ENCODE measurements at places on chromosomes 1 and 21. TPM values are rescaled to one million over a fixed set of nuclear protein-coding genes. Genes with fewer than 3 reads are reported as not detected.

DNA sequence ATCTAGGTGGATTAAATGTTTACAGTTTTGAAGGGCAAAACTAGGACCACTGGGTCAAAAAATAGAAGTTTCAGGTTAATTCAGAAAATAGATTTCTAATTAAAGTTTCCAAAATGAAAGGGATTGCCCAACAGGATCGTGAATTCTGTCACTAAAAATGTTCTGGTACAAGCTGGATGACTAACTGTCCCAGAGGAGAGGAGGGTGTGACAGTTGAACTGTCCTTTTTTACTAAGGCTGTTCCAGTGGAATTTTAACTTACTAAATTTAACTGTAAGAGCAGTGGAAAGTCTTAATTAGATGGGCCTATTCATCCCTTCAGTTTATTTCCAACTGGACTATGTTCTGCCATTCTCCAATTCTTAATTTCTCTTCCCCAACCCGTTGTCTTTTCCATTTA is 7.2 kb downstream of the SNX7 start:
- H3K27me3 ChIP-seq = no peaks in the 10 kb centered on the region
- no peak overlapping the region for H3K27ac ChIP-seq
- no peaks in the 10 kb centered on the region for H3K4me1 ChIP-seq
- DNase-seq = no peak

DNA sequence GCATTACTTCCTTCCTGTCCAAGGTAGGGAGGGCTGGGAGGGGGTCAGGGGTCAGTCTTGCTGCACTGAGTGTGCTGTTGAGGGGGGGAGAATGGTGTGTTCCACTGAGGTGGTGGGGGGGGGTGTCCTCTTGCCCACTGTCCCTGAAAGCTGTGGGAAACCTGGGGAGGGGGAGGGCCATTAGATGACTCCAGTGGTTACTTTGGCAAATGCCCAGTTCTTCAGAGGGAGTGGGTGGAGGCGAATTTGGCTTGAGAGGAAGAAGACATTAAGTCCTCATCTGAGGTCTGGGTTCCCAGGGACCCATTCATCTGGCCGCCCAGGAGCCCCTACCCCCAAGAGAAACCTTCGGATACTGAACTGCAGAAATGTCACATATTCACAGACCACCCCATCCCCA is 36.2 kb downstream of the MEF2D start:
- H3K27me3 ChIP-seq = no peaks in the 10 kb centered on the region
- H3K4me3 ChIP-seq = no peak overlapping the region
- no peak overlapping the region for H3K27ac ChIP-seq

GRCh38 chr1:65059930-65060538 is 88.0 kb upstream of the AK4 start:
- H3K27me3 ChIP-seq = no peaks in the 10 kb centered on the region
- peak; percentile 69 for DNase-seq
- H3K4me1 ChIP-seq = peaks cover 3% of the 10 kb centered on the region
- H3K36me3 ChIP-seq = no peaks in the 10 kb centered on the region
- H3K4me3 ChIP-seq = no peak overlapping the region

DNA sequence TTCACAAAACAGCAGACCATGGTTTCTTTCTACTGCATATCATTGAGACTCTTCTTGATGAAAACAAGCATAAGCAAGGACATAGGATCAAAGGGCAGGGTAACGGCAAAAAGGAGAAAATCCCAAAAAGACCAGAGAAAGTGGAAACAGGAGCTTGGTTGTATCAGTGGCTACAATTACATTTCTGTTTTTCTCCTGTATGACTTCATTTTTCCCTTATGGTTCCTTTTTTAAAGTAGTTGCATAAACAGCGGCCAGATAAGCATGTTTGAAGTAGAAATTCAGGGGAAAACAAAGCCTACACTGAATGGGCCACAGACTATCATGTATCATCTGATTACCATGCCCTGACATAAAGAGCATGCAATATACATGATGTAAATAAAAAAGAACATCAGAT is 4.6 kb downstream of the EGLN1 start:
- no peak overlapping the region for H3K4me3 ChIP-seq
- H3K27ac ChIP-seq = no peak overlapping the region
- peak; percentile 54 for DNase-seq
- H3K36me3 ChIP-seq = no peaks in the 10 kb centered on the region
- no peaks in the 10 kb centered on the region for H3K27me3 ChIP-seq

- no peak overlapping the region for H3K4me3 ChIP-seq
- no peak for DNase-seq
- H3K27ac ChIP-seq = no peak overlapping the region
- no peaks in the 10 kb centered on the region for H3K4me1 ChIP-seq
Measured at GRCh38 chr21:41510500-41510899, 2.5 kb upstream of the TMPRSS2 start.

- H3K4me1 ChIP-seq = no peaks in the 10 kb centered on the region
- no peaks in the 10 kb centered on the region for H3K27me3 ChIP-seq
- H3K27ac ChIP-seq = no peak overlapping the region
- H3K4me3 ChIP-seq = no peak overlapping the region
- no peaks in the 10 kb centered on the region for H3K36me3 ChIP-seq
Measured at GRCh38 chr1:15368888-15369287, 40.8 kb upstream of the EFHD2 start.

GRCh38 chr1:5108740-5109139 is 454.3 kb downstream of the AJAP1 start:
- H3K27me3 ChIP-seq = no peaks in the 10 kb centered on the region
- no peaks in the 10 kb centered on the region for H3K36me3 ChIP-seq
- DNase-seq = no peak
- H3K27ac ChIP-seq = no peak overlapping the region

- H3K36me3 ChIP-seq = no peaks in the 10 kb centered on the region
- no peaks in the 10 kb centered on the region for H3K27me3 ChIP-seq
- H3K27ac ChIP-seq = no peak overlapping the region
- H3K4me3 ChIP-seq = no peak overlapping the region
Measured at GRCh38 chr1:171217658-171218443, 30.4 kb upstream of the FMO1 start.

- peaks cover 10% of the 10 kb centered on the region for H3K27me3 ChIP-seq
- DNase-seq = no peak
- no peaks in the 10 kb centered on the region for H3K4me1 ChIP-seq
- H3K27ac ChIP-seq = no peak overlapping the region
Measured at GRCh38 chr1:160154790-160155189, 3.4 kb downstream of the ATP1A4 start.

DNA sequence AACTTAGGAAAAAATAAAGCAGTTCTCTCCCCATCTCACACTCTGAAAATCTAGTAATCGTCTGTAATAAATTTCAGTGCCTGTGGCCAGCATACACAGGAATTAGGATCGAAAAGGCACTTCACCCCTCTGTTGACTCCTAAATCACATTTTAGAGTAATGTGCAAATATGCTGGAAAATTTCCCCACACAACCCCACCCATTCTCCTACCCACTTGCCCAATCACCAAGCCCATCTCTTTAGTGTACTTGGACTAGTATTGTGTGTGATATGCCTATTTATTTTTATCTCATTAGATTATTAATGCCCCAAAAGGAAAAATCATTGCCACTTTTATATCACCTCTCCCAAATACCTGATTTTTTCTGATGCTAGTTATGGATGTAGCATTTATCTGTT is 323.3 kb downstream of the ASTN1 start:
- H3K36me3 ChIP-seq = no peaks in the 10 kb centered on the region
- H3K4me1 ChIP-seq = no peaks in the 10 kb centered on the region
- H3K4me3 ChIP-seq = no peak overlapping the region
- no peaks in the 10 kb centered on the region for H3K27me3 ChIP-seq
- H3K27ac ChIP-seq = no peak overlapping the region

DNA sequence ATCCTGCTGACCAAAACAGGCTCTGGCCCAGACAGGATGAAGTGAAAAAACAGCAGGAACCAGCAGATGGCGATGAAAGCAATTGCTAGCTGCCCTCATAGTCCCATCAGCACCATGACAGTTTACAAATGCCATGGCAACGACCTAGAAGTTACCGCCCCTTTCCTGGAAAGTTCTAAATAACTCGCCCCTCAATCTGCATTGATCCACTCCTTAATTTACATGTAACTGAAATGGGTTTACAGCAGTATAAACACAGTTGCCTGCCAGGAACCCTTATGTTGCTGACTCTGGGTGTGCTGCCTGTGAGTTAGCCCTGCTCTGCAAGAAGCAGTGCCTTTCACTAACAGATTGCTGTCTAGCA is 65.5 kb upstream of the CR1L start:
- peaks cover 4% of the 10 kb centered on the region for H3K27me3 ChIP-seq
- H3K4me1 ChIP-seq = no peaks in the 10 kb centered on the region
- H3K36me3 ChIP-seq = no peaks in the 10 kb centered on the region

- H3K27me3 ChIP-seq = no peaks in the 10 kb centered on the region
- H3K4me3 ChIP-seq = no peak overlapping the region
- no peak for DNase-seq
- no peak overlapping the region for H3K27ac ChIP-seq
- no peaks in the 10 kb centered on the region for H3K36me3 ChIP-seq
- no peaks in the 10 kb centered on the region for H3K4me1 ChIP-seq
Measured at GRCh38 chr1:184911103-184911745, 63.1 kb downstream of the NIBAN1 start.

- H3K27ac ChIP-seq = peak overlapping the region; percentile 22
- H3K36me3 ChIP-seq = no peaks in the 10 kb centered on the region
- H3K4me3 ChIP-seq = peak overlapping the region; percentile 72
- peak; percentile 69 for DNase-seq
Measured at GRCh38 chr1:61081686-61082310, 563 bp upstream of the NFIA start.

- H3K4me1 ChIP-seq = no peaks in the 10 kb centered on the region
- no peak for DNase-seq
- no peak overlapping the region for H3K27ac ChIP-seq
- no peaks in the 10 kb centered on the region for H3K36me3 ChIP-seq
Measured at GRCh38 chr21:44263221-44263760, 1.6 kb upstream of the DNMT3L start.

- H3K27ac ChIP-seq = no peak overlapping the region
- H3K36me3 ChIP-seq = peaks cover 7% of the 10 kb centered on the region
- no peaks in the 10 kb centered on the region for H3K4me1 ChIP-seq
- H3K4me3 ChIP-seq = no peak overlapping the region
Measured at GRCh38 chr1:229536982-229537381, 21.5 kb downstream of the ABCB10 start.

- H3K4me1 ChIP-seq = no peaks in the 10 kb centered on the region
- H3K36me3 ChIP-seq = no peaks in the 10 kb centered on the region
- no peak for DNase-seq
- H3K27me3 ChIP-seq = no peaks in the 10 kb centered on the region
- no peak overlapping the region for H3K27ac ChIP-seq
Measured at GRCh38 chr1:96992871-96993270, 271.3 kb downstream of the PTBP2 start.

DNA sequence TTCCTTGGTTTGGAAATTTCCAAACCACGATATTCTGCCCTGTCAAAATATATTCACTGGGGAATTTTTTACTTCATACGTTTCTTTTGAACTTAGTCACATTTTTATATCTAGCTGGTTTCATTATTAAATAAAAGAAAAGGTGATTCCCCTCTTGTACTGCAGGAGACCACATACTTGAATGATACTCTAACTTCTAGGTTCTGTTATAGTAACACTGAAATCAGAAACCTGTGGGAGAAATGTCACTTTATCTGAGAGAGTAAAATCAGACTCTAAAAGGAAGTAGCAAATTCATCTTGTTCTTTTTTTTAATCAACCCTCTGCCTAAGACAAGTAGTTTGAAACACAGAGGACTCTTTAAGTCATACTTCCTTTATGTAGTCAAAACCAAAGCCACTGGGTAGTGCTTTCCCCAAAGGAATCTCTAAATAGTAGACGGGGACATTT is 34.4 kb downstream of the MRPL39 start:
- peak overlapping the region; percentile 80 for H3K27ac ChIP-seq
- DNase-seq = peak; percentile 35
- peaks cover 31% of the 10 kb centered on the region for H3K4me1 ChIP-seq
- H3K36me3 ChIP-seq = no peaks in the 10 kb centered on the region
- H3K4me3 ChIP-seq = no peak overlapping the region

OPTC gene
- not detected for total RNA-seq

SLC9C2 gene
- total RNA-seq = not detected

MIGA1 gene
- total RNA-seq = 13.7 TPM

LRRC38 gene
- not detected for total RNA-seq

RXFP4 gene
- total RNA-seq = not detected

FMO1 gene
- not detected for total RNA-seq

SMIM1 gene
- total RNA-seq = 1.2 TPM

FMO2 gene
- not detected for total RNA-seq

NGF gene
- not detected for total RNA-seq
